Naive B cell (primary cell): ENCODE measurements at places on chromosomes 7 and 10.

DNA sequence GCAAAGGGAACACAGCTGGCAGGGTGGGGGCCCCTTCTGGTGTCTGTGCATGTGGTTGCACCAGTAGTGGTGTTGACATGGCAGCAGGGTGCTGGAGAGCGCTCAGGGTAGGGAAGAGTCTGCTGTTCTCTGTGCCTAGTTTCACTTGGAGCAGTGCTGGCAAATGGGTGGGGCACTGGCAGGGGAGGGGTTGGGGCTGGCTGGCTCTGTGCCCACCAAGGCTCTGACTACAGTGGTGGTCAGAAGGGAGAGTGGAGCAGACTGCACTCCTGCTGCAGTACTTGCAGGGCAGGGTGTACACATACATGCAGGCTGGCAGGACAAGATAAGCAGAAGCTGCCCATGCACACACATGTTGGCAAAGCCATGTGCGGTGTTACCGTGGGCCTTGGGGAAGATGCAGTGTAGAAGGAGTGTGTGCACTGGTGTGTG is 18.2 kb downstream of the FAM25A start:
- no peak for DNase-seq

GRCh38 chr10:133454204-133454893 is 604 bp downstream of the SCART1 start:
- no peak for DNase-seq

- DNase-seq = no peak
Measured at GRCh38 chr7:1283941-1284742, 51.5 kb downstream of the UNCX start.

GRCh38 chr7:54080525-54080924 is 461.6 kb upstream of the VSTM2A start:
- DNase-seq = no peak

GRCh38 chr7:7489546-7489945 is 46.1 kb downstream of the COL28A1 start:
- DNase-seq = no peak

DNA sequence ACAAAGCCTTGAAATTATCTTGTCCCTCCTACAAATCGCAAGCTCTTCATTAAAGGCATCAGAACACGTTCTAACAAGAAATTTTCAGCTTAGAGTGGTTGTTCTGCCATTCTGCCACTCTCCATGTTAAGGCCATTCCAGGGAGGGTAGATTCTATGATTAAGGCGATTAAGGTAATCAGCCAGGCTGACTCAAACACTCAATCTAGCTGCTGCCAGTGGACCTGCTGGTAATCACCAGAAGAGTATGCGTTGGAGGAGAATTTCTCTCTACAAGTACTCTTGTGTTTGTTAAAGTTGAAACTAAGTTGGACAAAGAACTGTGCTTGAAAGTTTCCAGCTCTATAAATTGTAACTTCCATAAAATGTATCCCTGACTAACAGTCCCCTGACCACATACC is 149.2 kb upstream of the COL1A2 start:
- no peak for DNase-seq

DNA sequence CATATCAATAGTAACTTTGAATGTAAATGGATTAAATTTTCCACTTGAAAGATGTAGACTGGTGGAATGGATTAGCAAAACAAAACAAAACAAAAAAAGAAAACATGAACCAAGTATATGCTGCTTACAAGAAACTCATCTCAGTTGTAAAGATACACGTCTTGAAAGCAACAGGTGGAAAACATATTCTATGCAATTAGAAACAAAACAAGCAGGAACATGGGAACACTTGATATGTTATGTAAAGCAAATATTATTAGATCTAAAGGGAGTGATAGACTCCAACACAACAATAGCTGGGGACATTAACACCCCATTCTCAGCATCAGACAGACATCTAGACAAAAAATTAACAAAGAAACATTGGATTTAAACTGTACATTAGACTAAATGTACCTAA is 46.4 kb upstream of the CDK6 start:
- DNase-seq = no peak

DNA sequence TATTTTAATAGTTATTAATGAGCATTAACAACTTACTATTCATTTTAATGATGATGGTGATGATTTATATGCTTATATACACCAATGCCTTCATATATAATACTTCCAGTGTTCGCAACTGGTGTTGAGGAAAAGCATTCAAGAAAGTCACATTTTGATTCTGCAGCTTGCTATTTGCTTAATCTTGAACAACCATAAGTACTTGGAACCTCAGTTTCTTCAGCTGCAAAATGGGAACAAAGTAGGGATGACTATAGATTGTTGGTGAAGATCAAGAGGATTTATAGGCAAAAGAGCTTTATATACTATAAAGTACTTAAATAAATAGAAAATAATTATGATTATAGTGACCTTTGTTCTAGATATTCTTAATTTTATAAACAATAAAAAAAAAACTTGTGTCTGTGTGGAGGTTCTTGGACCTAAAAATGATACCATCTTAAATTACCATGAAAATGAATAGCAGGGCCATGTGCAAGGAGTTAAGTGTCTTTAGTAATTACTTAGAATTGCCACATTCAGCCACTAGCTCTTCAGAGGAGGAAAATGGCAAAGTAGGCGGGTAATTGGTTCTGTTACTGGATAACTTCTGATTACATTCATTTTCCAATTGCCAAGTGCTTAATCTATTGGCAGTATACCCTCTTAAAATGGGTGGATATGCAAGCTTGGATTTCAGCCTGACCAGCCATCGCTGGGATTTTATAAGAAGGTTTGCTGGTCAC is 4.5 kb downstream of the ARID5B start:
- DNase-seq = no peak

DNA sequence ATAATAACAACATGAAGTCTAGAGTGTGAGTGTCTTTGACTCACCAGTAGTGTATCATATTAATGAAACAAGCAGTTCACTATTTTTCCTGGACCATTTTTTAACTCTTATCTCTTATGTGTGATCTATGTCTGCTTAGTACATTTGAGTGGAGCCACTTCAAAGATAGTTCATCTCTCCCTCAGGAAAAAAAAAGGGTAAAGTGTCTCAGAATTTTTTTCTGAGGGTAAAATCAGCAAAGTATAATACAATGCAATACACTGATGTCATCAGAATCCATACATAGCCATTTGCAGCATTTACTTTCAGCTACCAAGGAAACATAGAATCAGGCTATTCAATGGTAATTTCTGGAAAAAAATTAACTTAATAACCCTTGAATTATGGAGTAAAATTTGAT is 706.7 kb downstream of the DNAJB9 start:
- DNase-seq = no peak

- no peak for DNase-seq
Measured at GRCh38 chr7:114843102-114843501, 78.8 kb upstream of the MDFIC start.

DNA sequence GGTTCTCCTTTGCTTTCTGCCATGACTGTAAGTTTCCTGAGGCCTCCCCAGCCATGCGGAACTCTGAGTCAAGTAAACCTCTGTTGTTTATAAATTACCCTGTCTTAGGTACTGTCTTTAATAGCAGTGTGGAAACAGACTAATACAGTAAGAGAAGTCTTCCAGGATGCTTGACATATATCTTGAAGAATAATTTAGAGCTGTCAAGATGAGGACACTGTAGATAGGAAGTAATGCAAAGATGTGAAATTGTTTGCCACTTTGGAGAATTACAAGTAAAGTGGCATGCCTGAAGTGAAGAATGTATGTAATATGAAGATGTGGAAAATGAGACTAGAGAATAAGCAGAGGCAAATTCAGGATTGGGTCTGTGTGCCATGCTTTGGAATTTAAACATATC is 2.9 kb upstream of the CADPS2 start:
- no peak for DNase-seq

- no peak for DNase-seq
Measured at GRCh38 chr7:143385891-143386781, 5.0 kb downstream of the ZYX start.

GRCh38 chr10:32979041-32979440 is 21.0 kb upstream of the ITGB1 start:
- DNase-seq = no peak

- DNase-seq = no peak
Measured at GRCh38 chr7:155962191-155962967, 150.1 kb upstream of the SHH start.

GRCh38 chr10:23100331-23101030 is 5.1 kb downstream of the MSRB2 start:
- DNase-seq = no peak

- DNase-seq = no peak
Measured at GRCh38 chr10:21261842-21262294, 263.6 kb downstream of the SKIDA1 start.

- DNase-seq = no peak
Measured at GRCh38 chr7:155776606-155777005, 35.7 kb downstream of the SHH start.

- DNase-seq = no peak
Measured at GRCh38 chr7:158289761-158290523, 297.7 kb downstream of the PTPRN2 start.

DNA sequence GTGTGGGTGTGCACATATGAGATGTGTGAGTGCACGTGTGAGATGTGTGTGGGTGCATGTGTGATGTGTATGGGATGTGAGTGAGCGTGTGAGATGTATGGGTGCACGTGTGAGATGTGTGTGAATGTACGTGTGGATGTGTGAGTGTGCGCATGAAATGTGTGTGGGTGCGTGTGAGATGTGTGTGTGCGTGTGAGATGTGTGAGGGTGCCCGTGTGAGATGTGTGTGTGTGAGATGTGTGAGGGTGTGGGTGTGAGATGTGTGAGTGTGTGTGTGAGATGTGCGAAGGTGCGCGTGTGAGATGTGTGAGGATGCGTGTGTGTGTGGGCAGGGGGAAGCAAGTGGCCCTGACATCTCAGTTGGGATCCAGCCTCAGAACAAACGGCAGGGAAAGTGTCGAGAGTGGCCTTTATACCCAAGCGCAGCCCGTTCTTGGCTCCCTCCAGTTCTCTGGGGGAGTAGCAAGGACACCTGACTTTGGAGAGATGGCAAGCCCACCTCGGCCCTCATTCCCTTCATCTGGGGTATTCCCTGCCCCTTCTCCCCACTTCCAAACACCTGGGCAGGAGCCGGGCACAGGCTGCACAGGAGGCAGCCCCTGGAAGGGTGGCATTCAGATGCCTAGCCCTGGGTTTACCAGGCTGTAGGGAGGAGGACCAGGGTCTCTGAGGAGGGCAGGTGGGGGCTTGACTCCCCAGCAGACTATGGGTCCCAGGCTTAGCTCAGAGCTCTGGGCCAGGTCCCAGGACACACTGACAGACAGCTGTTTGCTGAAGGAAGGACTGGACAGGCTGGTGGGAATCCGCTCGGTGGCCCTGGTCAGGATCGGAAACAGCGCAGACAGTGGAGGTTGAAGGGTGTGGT is 31.6 kb downstream of the PPIF start:
- no peak for DNase-seq

DNA sequence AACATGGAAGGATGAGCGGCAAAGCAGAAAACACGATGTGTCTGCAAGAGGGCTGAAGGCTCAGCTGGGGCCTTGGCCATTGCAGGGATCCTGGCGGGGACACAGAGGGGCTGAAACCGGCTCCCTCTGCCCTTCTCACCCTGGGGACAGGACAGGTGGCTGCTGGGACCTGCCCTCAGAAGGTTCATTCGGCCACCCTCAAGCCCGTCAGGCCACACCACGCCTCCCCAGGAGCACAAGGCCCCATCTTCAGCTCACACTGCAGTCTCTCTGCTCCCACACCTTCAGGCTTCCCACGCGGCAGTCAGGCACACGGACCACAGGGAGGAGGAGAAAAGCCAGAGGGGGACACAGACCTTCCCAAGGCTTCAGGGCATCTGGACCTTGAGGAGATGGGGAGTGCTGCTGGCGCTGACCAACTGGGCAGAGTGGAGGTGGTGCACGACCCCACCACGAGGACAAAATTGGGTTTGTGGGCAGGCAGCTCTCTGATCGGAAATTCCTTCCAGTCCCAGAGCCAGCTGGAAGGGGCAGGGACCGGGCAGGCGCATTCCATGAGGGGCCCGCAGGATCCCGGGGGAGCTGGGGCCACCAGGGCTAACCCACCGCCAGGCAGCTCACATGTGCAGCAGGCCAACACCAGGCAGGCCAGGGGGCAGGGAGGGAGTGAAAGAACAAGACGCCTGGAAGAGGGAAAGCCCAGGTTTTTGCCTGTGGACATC is 104.0 kb downstream of the MAD1L1 start:
- no peak for DNase-seq

GRCh38 chr7:98548971-98549370 is 68.1 kb upstream of the NPTX2 start:
- no peak for DNase-seq

DNA sequence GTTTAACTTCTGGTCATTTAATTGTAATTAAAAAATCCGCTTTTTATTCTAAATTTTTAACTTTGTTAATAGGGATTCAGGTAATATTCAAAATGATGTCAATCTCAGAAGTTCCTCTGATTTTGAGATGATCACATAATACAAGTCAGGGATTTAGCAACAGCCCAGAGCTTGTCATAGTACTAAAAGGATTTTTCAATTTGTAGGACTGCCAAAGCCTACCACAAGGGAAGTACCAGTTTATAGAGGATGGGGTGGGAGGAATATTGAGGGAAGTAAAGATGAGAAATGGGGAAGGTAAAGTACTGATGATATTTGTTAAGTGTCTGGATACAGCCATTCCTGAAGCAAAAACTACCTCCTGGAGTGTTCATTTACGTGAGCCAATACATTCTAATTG is 278.2 kb upstream of the TEX47 start:
- no peak for DNase-seq

DNA sequence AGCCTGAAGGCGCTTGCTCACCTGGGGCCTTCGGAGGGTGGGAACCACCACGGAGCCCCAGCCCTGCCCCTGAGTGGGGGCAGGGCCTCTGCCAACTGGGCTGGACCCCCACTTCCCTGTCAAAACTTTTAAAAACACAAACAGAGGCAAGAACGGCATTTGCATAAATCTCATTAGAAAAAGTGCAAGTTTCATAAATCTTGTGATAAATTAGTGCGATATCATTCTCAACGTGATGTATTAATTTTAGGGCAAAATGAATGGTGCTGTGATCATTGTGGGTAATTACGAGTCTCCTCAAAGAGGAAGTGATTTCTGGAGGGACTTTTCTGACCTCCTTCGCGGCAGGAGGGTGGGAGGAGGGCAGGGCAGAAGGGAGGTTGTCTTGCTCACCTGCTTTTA is 98.3 kb downstream of the CDH23 start:
- peak; percentile 54 for DNase-seq

- no peak for DNase-seq
Measured at GRCh38 chr7:55046582-55047342, 27.9 kb downstream of the EGFR start.

GRCh38 chr7:148847815-148848734 is 36.0 kb downstream of the EZH2 start:
- DNase-seq = no peak

GRCh38 chr10:118851062-118852035 is 96.6 kb upstream of the CACUL1 start:
- no peak for DNase-seq
